ENCODE measurements at places on chromosomes 1 and 21.

GRCh38 chr1:51518033-51518585, 957 bp downstream of the EPS15 start:
- peak; percentile 53 for DNase-seq

DNA sequence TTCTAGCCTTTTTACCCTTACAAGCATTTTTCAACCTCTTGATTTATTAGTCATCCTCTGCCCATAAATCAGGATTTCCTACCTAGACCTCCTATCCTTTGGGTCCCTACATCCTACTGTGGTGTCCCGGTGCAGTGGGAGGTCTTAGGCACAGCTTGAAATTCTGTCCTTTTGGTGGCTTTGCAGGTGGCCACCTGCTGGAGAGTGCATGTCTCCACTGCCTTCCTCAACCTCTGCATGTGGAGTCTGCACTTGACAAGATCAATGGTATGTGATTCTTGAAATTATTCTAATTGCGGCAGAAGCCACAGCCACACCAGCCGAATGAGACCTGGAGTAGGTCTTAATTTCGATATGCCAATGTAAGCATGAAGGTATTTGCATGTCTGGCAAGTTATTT, 11.4 kb upstream of the KCNA3 start:
- DNase-seq = no peak

DNA sequence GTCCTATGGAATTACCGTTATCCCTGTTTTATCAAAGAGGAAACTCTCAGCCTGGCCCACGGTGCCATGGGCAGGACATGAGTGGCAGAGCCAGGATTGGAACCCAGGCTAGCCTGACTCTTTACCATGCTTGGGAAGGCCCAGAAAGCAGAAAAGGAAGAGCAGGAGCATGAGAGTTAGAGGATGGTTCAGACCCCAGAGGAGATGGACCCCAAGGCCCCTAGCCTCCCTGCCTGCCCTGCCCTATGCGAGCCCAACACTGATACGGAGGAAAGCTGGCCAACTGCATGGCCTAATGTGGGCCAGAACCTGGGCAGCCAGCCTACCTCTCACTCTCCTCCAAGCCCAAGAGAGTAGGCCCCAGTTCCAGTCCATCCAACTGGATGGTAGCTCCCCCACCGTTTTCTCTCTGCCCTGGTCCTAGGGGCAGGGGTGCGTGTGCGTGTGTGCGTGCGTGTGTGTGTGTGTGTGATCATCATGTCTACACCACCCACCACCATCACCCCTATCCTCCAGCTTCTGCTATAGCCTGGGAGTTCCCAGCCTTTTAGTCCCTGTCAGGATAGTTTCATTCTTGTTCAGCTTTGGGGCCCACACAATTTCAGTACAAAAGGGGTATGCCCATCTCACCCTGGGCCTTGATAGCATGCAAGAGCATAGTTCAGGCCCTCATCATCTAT, 15.4 kb upstream of the MEX3A start:
- DNase-seq = no peak

GRCh38 chr1:30751830-30752650, 5.5 kb downstream of the LAPTM5 start:
- no peak for DNase-seq

DNA sequence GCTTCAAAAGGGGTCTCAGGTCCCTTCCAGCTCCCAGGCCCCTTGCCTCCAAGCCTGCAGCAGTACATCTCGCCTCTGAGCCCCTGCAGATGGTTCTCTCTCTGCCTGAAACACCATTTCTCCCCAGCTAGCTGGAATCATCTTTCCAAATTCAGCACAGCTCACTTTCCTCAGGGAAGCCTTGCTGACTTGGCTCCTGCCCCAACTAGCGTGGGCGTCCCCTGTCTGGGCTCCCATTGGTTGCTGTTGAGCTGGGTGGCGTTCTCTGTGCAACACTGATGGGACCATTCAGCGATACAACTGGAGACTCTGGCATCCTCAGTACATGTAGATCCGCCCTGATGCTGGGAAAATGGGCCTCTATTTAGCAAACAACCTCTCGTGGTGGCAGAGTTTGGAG, 141.3 kb upstream of the IGSF21 start:
- no peak for DNase-seq

DNA sequence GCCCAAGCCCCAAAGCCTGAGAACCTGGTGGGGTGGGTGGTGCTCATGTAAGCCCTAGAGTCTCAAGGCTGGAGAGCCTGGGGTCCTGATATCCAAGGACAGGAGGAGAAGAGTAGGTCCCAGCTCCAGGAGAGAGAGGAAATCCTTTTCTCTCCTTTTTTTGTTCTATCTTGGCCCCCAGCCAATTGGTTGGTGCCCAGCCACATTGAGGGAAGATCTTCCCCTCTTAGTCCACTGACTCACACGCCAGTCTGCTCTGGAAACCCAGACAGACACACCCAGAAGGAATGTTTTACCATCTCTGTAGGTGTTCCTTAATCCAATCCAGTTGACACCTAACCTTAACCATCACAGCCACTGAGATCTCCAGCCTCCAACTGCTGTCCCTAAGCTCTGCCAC, 16.2 kb upstream of the LIN9 start:
- peak; percentile 41 for DNase-seq

DNA sequence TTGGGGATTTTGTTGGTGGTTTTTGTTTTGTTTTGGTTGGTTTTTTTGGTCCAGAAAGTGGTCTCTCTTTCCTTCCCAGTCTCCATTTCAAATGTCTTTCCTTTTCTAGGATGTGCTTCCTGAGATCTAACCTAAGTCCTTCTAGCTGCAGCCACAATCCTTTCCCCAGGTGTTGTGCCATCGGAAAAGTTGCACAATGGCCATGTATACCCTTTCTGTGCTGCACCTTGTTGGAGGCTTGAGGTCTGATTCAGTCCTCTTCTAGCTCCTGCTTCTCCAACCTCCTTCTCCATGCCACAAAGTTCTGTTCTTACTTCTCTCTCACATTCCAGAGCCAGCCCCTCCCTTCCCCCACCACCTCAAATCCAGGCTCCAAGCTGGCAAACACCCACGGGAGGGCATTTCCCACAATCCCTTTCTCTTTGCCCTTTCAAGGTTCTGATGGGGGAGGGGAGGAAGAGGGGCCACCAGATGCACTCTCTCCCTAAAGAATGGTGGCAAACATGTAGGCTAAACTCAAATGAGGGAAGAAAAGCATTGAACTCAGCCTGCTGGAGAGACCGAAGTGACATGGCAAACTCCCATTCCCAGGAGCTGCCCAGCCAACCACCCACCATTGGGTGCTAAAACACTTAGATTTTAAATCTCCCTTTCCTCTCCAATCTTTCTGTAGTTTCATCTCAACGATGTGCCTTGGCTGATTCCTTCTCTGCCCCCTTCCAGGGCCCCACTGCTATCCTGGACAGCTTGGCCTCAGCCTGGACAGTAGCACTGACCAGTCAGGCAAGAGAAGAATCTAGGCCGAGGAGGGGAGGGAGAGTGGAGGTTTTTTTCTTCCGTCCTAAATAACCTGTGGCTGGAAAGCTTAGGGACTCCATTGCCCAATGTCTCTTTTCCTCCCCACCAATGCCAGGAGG, 2.9 kb downstream of the KCNJ10 start:
- no peak for DNase-seq

DNA sequence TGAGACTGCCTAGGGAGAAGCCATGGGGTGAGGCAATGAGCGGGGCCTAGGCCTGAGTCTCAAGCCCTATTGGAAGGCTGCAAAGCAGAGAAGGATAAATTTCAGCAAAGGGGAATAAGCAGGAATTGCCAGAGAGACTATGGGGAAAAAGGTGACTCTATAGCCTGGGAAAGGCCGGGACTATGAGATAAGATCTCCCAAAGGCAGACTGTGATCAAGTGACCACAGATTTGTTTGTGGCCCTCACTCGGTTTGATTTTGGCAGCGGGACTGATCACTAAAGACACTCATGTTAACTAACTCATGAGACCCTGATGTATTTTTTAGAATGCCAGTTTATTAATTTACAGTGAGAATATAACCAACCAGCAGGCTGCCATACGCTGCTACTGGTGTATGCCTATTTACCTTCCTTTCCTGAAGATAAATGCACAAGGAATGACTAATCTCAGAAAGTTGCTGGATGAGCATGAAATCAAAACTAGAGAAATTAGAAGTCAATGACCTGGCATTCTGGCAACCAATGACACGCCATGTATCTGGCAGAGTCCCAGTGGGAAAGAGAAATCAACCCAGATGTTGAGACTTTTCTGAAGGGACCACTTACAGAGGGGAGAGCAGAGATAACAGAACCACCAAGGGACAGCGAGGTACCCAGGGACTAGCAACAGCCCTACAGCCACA, 4.3 kb downstream of the HSF2BP start:
- DNase-seq = peak; percentile 86

DNA sequence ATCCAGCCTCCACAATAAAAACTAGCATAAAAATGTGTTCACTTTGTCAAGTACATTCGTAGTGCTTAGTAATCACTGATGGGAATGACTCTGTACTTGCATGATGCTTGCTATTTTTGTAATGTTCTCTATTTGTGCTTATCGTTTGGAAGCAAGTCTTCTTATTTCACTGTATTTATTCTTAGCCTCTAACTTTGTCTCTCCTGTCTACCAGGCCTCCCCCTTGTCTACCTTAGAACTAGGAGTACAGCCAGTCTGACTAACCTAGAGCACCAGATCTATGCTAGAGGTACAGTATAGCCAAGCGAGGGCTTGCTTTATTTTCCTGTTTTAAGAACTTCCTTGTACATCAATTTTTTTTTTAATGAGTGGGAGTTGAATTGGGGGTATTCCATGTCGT, 108.2 kb downstream of the VPS13D start:
- no peak for DNase-seq

DNA sequence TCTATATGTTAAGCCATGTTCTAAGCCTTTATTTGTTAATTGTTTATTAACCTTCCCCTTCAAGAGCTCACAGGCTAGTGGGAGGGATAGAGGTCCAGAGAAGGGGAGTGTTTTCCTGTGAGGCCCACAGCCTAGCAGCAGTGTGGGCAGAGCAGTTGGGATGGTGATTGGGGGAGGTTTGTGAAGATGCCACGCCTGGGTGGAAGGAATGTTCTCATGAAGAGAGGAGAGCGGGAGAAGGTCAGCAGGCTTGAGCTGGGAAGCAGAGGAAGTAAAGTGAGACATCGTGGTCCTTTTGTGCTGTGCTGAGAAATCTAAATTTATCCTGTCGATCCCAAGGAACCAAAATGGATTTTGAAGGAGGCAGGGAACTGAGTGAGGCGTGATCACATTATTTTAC, 42.6 kb downstream of the TRAPPC10 start:
- peak; percentile 13 for DNase-seq

DNA sequence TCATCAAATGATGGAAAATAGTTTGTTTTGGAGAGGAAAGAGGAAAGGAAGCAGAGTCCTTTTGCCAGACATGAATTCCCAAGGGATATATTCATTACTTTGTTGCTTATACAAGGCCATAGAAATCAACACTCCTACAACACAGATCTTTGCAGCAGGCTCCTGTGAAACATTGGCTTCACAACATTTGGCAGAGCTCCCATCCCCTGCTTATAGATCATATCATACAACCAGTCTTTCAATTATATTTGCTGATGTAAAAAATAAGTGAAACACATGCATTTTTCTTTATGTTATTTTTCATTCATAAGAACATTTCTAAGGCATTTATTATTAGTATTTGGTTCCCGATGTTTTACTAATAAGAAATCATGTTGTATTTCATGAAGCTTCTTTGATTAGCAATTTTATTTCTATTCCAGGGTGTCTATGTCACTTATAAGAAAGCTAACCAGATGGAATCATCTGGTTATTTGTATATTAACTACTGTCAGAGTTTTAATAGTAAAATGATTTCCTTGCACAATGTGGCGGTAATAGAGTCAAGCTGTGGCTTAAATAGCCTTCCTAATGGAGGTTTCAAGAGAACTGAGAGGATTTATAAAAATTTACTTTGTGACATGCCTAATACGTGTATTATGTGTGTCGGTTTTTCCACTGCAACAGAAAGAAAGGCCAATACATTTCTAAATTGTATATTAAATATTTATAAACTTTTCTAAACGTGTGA, 470.3 kb upstream of the NCAM2 start:
- DNase-seq = no peak

DNA sequence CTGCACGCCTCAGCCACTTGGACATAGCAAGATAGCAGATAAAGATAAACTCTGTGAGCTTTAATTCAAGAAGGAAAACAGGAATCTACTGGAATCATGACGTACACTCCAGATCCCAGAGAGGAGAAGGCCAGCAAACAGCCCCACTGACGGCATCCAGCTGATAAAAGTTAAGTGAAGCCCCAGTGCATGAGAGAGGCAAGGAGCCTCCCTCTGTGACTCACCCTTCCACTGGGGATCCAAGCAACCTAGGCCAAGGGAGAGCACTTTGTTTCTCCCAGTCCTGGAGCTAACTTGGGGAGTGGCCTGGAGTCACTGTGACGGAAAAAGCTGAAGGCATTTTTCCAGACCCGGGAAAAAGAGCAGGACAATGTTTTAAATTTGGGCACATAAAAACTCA, 270.0 kb downstream of the AKT3 start:
- no peak for DNase-seq

DNA sequence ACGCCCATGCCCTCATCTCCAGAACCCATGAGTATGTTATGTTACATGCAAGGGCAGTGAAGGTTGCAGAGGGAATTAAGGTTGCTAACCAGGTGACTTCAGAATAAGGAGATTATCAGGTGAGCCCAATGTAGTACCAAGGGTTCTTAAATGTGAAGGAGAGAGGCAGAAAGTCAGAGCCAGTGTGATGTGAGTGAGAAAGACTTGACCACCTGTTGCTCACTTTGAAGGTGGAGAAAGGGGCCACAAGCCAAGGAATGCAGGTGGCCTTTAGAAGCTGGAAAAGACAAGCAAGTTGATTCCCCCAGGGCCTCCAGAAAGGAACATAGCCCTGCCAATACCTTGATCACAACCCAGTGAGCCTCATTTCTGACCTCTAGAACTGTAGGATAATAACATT, 84.7 kb upstream of the CLDN14 start:
- no peak for DNase-seq

DNA sequence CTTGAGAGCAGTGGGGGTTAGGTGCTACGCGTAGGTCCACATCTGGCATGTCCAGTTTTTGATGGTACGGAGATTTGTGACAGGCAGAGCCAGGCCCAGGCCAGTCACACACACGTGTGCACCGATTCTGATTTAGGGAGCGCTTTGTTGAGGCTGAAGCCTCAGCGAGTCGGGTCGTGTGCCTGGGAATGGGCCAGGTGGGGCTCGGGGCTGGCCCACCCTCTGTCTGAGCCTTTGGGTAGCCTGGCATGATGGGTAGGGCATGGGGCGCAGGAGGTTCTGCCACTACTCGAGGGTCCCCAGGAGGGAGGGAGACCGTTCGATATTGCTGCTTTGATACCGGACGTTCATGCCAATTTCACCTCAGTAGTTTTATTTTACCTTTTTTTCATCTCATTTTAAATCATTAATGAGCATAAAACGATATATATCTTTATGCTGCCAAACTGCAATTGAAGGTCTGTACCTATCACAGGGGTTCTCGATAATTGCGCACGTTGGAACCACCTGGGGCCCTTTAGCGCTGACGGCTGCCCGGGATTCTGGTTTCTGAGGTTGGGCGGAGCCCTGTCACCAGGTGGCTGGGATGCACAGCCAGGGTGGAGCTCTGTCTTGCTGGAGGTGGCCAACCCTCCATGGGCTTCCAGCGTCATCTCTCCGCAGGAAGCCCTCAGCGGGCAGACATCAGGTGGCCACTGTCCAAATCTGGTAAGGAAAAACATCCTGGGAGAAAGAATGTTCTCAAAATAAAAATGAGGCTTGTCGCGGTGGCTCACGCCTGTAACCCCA, 71.9 kb downstream of the SCCPDH start:
- no peak for DNase-seq

Measured in EL (cell line).